Fibroblast of skin of scalp (primary cell): ENCODE measurements at places on chromosomes 3 and 15.

GRCh38 chr15:82595766-82596165, 51.4 kb downstream of the CPEB1 start:
- DNase-seq: no peak

DNA sequence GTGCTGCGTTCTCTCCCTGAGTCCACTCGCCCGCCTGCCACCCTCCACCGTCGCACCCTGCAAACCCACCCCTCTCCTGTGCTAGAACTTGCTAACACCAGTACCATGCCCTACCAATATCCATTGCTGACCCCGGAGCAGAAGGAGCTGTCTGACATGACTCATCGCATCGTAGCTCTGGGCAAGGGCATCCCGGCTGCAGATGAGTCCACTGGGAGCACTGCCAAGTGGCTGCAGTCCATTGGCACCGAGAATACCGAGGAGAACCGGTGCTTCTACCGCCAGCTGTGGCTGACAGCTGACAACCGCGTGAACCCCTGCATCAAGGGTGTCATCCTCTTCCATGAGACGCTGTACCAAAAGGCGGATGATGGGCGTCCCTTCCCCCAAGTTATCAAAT, 4.9 kb upstream of the ALAS1 start:
- no peak for DNase-seq

DNA sequence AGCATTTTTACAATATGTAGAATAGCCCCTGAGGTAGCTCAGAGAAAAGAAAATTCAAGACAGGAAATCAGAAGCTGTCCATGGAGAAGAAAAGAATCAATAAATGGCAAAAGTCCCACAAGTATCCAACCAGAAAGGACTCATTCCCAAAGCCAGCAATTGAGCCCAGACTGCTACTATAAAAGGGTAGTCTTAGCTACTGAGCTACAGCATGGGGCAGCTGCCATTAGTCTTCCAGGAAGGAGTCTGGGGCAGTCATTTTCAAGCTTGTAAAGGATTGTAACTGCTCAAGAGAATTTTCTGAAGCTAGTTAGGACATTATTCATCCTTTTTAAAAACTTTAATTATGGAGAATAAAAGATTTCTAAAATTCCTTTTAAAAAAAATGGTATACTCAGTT, 10.5 kb downstream of the LEKR1 start:
- DNase-seq: no peak

DNA sequence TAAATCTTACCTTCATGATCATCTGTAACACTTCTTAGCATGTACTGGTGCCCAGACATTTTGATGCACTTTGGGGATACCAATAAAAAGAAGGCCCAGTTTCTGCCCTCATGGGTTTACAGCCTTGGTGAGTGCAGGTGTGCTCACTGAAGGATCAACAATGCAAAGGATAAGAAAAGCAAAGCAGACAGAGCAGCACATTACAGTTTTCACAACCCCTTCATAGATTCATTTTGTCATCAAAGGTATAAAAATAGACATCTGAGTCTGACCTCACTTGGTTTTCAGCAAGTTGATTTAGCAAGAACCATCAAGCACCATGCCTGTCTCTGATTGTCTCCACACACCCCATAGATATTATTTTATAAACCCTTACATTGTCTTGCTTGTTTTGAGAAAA, 77.6 kb downstream of the BFSP2 start:
- DNase-seq: no peak

DNA sequence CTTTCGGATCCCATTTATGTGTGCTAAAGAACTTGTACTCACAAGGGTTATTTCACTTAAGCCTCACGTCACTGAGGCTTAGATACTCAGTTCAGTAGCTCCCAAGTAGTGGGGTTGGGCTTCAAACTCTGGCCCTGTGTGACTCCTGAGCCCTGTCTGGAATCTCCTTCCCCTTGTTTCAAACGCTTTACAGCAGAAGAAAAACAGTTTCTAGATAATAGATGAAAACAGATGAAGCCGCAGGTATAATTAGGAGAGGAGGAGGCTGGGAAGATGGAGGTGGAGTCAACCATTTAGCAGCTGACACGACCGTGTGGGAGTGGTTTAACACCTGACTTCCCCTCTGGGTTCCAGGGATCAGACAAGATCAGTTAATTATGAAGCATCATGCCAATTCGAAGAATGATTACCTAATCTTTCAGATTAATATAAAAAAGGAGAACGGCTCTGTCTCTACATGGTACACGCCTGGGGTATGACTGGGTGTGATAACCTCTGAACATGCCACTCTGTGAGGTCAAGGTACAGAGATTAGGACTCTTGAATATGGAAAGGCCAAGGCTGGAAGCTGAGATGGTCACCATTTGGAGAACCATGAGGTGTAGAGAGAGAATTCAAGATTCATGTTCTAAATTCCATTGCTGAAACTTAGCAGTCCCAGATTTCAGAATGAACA, 31.1 kb downstream of the TPM1 start:
- peak; percentile 67 for DNase-seq

DNA sequence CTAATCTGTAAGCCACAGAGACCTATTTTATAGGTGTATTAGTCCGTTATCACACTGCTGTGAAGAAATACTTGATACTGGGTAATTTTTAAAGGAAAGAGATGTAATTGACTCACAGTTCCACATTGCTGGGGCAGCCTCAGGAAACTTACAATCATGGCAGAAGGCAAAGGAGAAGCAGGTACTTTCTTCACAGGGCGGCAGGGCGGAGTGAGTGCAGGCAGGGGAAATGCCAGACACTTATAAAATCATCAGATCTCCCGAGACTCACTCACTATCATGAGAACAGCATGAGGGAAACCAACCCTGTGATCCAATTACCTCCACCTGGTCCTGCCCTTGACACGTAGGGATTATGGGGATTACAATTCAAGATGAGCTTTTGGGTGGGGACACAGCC, 108.7 kb downstream of the GALK2 start:
- no peak for DNase-seq

- DNase-seq: no peak
Observed at GRCh38 chr3:46365041-46365440, 5.7 kb upstream of the CCR5 start.

DNA sequence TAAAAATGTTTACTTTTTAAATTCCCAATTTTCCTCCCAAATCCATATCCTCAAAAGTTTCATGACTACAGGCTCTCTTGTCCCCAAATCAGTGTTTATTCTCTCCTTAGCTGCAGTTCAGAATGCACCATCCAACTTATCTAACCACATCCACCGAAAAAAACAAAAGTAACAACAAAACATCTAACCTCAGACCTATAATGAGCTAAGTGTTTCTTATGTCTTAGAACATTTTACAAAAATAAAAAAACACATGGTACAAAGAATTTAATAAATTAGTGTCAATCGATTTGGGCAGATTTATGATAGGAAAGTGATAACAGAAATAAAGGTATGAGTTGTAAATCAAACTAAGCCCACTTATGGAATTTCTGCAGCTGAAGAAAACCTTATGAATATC, 13.6 kb downstream of the SATB1 start:
- DNase-seq: no peak

DNA sequence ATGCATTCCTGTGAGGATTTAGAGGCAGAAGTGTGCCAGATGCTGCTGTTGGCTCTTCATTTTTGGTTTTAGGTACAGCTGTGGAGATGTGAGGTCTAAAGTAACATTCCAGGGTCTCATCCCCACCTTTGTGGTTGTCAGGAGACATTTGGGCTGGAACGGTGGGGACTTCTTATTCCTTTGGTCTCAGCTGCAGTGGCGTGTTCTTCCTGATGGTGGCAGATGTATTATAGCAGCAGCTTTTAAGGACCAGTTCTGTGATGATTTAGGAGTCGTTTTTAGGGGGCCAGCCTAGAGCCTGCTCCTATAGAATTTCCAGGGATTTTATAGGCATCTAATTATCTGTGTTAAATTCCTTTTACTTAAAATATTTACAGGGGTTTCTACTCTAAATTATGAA, 221.0 kb upstream of the EOMES start:
- peak; percentile 6 for DNase-seq

DNA sequence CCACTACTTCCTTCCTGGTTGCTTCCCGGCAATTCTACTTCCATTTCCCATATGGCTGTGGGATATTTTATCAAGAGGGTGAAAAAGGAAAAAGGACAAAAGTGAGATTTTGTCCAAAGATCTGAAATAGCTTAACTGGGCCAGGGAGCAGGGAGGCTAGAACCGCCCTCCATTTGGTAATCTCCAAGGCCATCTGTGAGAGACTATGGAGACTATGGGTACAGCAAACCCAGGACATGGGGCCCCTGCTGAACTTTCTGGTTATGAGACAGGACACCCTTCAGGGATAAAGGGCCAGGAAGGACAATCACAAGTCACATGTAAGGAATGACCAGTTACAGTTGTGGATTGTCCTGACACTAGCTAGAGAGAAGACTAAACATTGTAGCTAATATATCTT, 24.3 kb downstream of the ZSCAN2 start:
- DNase-seq: no peak

- DNase-seq: no peak
Observed at GRCh38 chr15:74170071-74170844, 3.3 kb upstream of the ISLR start.

- DNase-seq: no peak
Observed at GRCh38 chr3:183911087-183911486, 26.4 kb upstream of the PARL start.

GRCh38 chr3:52084954-52085680, 28.7 kb upstream of the DUSP7 start:
- DNase-seq: no peak

DNA sequence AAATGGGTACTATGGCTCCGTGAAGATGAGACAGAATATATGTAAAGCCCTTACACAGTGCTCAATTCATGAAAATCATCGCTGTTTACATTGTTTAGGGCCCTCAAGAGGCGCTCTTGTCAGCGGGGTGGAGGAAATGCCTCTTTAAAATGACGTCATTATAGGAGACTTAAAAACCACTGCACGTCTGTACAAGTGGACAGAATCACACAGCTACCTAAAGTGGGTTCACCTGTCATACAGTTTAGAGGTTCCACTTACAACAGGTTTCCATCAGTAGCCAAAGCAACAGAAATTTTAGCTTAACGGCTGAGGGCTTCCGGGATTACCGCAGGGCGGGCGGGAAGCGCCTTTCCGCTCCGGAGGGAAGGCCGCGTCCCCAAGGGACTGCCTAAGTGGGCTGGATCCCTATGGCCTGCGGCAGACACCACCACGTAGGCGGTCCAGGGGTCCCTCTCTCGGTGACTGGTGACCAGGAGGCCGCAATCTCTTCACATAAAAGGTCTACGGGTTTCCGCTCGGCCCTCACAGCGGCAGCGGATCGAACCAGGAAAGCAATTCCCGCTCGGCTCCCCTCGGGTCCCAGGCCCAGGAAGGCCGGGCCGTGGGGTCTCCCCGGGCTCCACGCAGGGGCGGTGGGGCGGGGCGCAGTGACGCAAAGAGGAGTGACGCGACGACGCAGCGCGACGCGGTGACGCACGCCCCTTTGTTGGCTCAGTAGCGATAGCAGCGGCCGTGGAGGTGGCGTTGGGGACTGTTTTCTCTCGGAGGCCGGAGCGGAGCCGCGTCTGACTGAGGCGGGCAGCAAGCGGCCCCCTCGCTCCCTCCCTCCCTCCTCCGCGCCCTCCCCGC, at the start of gene ARIH1:
ARIH1 (plus strand) TSS at position 717 of the 852 bp plus-strand sequence. CDS start 310 bp downstream, outside the sequence.
- DNase-seq: peak; percentile 97

DNA sequence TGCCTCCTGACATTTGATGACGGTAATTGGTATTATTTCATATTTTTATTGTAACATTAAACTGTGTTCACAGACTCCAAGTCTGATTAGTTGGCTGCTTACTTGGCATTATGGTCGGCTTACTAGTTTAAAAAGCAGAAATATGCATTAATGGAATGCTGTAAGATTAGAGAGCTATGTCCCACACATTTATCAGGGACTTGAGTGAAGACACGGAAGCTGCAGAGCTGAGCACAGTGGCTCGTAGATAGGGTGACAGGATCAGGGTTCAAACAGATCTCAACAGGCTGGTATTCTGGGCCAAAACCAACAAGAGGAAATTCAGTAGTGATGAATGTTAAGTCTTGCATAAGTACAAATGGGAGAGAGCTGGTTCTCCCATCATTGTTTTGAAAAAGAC, 113.8 kb downstream of the ADAMTSL3 start:
- peak; percentile 55 for DNase-seq

- no peak for DNase-seq
Observed at GRCh38 chr3:189288348-189289235, 116.8 kb downstream of the TPRG1 start.

- DNase-seq: peak; percentile 57
Observed at GRCh38 chr3:15659254-15659975, 57.9 kb downstream of the BTD start.

GRCh38 chr3:135622656-135623055, 342.9 kb upstream of the PPP2R3A start:
- no peak for DNase-seq

DNA sequence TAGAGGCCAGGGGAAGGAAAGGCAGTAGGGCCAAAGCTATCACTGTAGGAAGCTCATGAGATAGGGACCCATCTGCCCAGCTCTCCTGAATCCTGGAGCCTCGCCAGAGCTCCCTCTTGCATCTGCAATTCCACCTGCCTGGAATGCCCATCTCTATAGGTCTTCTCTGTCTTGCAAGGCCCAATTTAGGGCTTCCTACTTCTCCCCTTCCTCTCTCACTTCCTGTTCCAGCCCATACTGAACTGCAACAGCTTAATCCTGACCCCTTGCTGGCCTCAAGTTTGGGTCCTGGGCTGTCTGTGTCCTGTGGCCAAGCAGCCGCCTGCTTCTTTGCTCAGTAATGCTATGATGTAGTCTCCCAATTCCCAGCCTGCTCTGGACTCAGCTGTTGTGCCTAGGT, 3.6 kb upstream of the PTPN23 start:
- no peak for DNase-seq

DNA sequence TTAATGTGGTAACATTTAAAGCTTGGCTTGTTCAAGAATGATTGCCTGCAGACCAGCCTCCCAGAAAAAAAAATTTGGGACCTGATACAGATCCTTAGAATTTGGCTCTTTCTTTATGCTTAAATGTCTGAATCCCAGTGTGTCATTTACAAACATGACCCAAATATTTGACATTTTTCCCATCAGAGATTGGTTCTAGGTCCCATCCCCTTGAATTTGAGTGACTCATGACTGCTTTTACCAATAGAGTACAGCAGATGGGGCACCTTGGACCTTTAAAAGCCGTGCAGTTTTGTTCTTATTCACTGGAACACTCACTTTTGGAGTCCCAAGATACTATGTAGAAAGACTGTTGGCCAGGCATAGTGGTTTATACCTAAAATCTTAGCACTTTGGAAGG, 231.6 kb downstream of the ZIC1 start:
- DNase-seq: peak; percentile 76

DNA sequence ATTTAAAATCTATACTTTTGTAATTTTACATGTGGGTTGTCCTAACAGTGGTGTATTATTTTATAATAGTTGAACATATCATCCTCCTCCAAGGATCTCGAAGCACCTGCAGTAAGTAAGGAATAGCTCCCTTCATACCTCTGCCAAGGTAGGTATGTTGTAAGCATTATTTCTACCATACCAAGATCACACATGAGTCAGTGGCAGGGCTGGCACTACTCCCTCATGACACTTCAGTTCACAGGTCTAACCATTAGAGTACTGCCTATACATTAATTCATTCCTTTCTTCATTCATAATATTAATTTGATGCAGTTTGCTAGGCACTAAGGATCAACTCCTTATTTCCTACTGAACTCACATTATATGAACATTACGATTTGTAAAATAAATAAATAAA, 11.9 kb upstream of the LEKR1 start:
- DNase-seq: no peak

- DNase-seq: no peak
Observed at GRCh38 chr15:29473621-29474105, 204.0 kb upstream of the NSMCE3 start.
